ENCODE measurements at places on chromosomes 2 and 18.

DNA sequence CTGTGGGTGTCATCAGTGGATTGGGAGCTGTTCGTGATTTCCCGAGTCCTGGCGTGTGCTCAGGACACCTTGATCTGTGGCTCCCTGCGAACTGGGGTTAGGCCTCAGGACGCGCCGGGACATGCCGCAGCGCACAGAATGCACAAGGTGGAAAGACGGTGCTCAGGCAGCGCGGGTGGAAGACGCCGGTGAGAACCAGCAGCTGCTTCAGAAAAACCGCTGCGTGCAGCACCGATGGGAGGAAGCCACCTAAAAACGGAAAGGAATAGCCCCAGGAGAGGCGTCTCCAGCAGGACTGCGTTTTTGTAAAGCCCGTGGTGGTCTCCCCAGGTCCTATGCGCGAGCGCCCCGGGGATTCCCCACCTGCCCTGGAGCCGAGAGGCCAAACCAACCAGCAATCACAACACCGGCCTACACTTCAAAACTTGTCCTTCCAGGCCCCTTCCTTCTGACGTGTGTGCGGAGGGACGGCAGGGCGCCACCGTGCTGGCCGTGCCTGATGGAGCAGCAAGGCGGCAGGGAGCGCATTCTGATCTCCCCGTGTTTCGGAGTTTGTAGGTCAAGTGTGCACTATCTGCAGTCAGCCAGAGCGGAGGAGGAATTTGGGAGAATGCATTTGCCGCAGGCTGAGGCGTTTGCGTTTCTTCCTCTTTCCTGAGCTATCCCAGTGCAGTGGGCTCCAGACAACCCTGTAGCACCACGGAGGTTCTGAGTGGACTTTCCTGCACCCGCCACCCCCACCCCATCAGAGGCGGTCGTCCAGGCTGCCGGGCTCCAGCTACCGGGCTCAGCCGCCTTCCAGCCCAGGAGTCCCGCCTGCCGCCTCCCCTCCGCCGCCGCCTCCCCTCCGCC, 32.2 kb downstream of the RTP5 start:
- DNase-seq, result peak; percentile 72

DNA sequence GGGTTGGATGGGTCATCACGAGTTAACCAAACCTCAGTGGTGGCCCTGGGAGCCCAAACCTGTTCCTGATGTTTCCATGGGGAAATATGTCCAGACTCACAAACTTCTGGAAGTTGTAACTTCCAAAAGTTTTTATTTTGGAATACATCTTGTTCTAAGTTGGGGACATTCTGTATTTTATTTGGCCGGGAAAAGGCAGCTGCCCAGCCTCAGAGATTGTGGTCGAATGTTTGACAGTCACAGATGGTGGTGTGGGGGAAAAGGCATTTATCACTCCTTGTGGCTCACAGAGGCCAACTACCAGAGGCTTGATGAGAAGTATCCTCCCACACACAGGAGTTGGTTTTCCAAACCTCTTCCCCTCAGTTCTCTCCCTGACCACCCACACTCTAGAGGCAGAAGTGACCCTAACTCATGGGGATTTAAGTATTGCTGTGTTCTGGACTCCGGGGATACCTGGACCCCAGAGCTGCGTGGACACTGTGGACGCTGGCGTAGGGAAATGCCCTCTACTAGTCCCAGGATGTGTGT, 124.7 kb upstream of the PPP1CB start:
- no peak for DNase-seq

GRCh38 chr2:3911882-3912455, 208.6 kb downstream of the DCDC2C start:
- peak; percentile 81 for DNase-seq

GRCh38 chr2:54676656-54677055, 46.8 kb upstream of the EML6 start:
- no peak for DNase-seq

GRCh38 chr2:173213181-173213580, 137.5 kb downstream of the MAP3K20 start:
- no peak for DNase-seq

GRCh38 chr2:44548221-44549098, 186.7 kb downstream of the CAMKMT start:
- no peak for DNase-seq

GRCh38 chr2:217740756-217741155, 262.0 kb downstream of the TNS1 start:
- DNase-seq, result no peak

- DNase-seq, result no peak
These were observed 1.4 kb upstream of the FAM161A start for GRCh38 chr2:61855318-61855613.

GRCh38 chr2:241981076-241981700, 111.7 kb downstream of the RTP5 start:
- no peak for DNase-seq

DNA sequence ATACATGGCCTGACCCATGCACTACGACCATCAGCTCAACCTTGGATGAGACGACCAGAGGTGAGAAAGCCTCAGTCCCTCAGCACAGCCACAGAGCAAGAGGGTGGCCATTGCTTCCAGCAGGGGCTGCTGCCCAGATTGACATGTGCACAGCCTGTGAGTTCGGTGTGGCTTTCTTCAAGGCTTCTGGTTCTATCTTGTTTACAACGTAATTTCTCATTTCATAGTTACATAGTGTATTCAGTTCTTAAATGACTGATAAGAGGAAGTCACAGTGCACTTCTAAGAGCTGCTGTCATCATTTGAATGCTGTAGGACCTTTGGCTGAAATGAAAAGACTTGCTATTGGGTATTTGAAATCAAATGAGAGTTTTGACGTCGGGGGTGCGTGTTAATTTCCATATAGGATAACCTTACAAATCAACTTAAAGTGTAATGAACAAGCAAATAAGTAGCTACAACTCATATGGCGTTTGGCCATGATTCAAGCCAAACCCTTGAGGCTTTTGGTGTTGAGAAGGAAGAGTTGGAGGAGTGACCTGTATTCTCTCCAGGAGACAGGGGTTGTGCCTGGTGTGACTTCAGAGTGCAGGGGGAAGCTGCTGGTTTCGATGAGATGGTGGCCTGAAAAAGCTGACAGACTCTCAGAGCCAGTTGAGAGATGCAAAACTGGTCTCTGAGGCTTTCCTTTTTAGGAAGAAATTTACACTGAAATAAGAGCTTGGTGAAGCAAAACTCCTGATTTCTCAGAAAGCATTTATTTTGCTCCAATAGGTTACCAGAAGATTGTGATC, 51.0 kb downstream of the TSHZ1 start:
- no peak for DNase-seq

DNA sequence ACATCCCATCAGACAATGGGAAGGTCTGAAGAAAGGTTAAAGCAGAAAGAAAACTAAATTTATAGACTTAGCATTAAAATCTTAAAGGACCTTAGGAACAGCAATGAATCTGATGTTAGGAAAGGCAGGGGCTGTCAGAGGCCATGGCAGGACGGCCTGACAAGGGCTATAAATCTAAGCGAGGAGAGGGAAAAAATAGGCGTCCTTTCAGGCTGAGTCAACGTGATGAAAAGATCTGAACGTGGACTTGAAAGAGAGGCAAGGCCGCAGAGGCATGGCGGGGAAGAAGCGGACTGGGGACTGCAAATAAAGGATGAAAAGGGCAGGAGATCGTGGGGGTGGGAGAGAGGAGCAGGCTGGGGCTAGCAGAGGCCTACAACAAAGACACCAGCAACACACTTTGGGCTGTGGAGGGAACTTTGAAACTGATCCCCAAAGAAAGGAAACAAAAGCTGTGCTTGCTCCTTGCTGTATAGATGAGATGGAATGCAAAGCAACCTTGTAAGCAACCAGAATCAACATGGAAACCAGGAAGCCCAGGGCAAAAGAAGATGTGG, 145.6 kb downstream of the NRP2 start:
- no peak for DNase-seq

DNA sequence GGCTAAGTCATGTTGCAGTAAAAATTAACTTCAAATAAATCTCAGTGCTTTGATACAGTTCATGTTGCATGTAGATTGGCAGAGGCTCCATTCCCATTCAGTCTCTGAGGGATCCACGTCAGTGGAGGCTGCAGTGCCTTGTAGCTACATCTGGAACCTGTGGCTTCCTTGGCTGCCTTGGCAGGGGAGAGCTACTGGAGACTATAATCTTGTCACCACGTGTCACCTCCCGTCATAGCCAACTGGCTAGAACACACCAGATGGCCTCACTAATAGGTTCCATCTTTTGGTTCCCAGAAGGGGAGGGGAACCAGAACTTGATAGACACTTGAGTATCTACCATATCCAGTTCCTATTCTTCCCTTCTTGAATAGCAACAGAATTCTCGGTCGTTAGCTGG, 28.4 kb downstream of the E2F6 start:
- DNase-seq, result no peak

DNA sequence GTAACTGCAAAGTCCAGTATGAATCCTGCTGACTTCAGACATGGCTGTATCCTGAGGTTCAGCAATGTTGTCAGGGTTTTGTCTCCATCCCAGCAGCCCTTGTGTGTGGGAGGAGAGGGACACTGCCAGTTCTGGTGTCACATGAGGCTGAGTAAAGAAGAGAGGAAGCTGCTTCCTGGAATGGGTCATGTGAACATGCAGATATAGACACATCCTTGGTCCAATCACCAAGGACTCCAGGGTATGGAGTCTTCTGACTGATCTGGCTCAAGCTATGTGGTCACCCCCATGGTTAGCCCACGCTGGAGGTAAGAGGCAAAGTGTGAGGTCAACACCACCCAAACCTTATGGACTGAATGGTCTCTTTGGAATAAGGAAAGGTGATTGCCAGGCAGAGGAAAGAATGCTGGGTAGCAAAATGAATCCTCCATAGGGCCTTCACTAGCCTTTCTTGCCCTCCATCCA, 134.4 kb upstream of the SLC1A4 start:
- no peak for DNase-seq

DNA sequence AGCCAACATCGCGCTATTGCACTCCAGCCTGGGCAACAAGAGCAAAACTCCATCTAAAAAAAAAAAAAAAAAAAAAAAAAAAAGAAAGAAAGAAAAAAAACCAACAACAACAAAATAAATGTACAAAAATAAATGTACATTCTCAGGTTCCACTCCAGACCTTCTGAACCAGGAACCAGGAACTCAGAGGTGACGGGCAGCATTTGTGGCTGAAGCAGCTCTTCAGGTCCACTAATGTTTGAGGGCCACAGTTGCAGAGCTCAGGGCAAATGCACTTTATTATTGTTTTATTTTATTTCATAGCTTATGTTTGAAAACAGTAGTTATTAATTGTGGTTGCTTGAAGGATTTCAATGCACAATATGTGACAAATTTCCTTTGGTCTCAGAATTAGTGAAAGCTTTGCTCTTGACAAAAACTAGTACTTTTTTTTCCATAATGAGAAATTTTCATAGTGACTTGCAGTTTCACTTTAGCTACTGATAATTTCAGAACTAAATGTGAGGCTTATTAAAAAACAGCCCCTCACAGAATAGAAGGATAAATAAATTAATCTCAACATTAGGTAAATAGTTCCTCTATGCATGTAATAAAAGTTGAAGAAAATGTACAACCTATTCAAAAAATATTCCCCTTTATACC, 378.4 kb upstream of the SPHKAP start:
- DNase-seq, result no peak

- peak; percentile 52 for DNase-seq
These were observed 1.9 kb downstream of the PIEZO2 start for GRCh38 chr18:11147371-11147951.

DNA sequence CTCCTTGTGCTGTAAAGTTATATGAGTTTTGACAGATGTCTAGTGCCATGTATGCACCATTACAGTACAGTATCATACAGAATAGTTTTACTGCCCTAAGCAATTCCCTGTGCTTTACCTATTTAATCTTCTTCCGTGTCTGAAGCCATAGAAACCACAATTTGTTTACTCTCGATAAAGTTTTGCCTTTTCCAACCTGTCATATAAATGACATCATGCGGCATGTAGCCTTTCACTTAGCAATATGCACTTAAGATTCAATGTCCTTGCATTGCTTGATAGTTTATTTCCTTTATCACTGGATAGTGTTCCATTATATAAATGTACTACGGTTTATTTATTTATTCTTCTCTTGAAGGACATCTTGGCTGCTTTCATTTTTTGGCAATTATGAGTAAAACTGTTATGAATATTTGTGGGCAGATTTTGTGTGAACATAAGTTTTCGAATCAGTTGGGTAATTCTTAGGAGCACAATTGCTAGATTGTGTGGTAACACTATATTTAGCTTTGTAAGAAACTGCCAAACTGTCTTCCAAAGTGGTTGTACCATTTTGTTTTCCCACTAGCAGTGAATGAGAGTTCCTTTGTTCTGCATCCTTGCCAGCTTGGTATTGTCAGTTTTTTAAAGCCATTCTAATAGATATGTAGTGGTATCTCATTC, 136.8 kb upstream of the MAP3K20 start:
- DNase-seq, result no peak

- DNase-seq, result no peak
These were observed 6.3 kb downstream of the B3GNT2 start for GRCh38 chr2:62202019-62202722.

DNA sequence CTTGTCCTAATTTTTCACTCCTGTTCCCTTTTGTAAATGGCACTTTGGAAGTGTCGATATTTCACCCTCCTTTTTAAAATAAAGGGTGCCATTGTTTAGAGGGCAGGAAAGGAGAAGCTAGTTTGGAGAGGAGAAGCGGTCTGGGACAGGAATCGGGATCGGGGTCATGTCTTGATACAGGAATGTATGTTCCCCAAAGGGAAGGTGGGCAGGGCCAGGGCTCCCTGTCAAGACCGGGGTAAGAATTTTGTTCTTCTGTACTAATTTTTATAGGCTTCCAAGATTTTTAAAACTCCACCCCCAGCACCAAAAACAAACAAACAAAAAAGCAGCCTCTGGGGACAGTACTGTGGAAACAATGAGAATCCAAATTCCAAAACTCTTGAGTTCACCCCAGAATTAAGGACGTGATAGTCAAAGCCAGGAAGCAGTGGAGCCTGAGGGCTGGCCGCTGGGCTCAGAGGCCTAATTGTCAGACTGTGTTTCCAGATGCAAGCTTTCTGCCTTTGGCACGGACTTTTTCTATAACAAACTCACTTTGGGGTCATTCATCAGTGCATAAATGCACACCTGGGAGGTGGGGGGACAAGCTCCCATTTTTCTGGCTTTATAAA, 250.4 kb upstream of the SIX2 start:
- no peak for DNase-seq

GRCh38 chr2:144201868-144202468, 318.0 kb downstream of the ZEB2 start:
- no peak for DNase-seq

DNA sequence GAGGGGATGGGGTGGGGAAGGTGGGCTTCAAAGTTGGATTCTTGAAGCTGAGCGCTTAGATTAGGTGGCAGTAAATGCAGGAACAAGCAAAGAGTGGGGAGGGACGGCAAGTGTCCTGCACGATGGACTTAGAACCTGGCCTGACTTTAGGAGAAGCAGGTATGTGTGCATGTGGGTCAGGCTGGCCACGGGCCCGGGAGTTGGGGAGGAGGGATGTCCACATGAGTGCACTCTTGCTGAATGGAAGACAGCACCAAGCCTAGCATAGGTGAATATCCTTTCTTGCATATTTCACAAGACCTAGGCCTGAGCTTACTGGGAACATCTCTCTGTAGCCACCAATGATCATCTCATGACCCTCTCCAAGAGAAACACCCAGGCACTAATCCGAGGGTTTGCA, 96.1 kb downstream of the DDX1 start:
- DNase-seq, result no peak

Data from retina (tissue), 1 donor.